Small intestine (tissue), 16 donors: ENCODE measurements at places on chromosomes 3 and 15. TPM values are rescaled to one million over a fixed set of nuclear protein-coding genes. Genes with fewer than 3 reads are reported as not detected.

Gene ZBTB11
- 6.7 TPM for polyA plus RNA-seq

Gene SEMA3F
- polyA plus RNA-seq = 3.0 TPM

Gene P4HTM
- polyA plus RNA-seq = 40.9 TPM

Gene WDR93
- polyA plus RNA-seq = 0.09 TPM

Gene MORC1
- not detected for polyA plus RNA-seq

Gene KCNAB1
- polyA plus RNA-seq = not detected

Gene EFCAB12
- polyA plus RNA-seq = 0.27 TPM

Gene TP63
- 0.03 TPM for polyA plus RNA-seq

Gene GOLGA8G
- not detected for polyA plus RNA-seq

Gene PARP15
- polyA plus RNA-seq = 1.1 TPM

Gene CIAO2A
- polyA plus RNA-seq = 259 TPM

Gene CGGBP1
- 72.2 TPM for polyA plus RNA-seq

Gene MYRIP
- 4.1 TPM for polyA plus RNA-seq

Gene GASK1A
- 0.45 TPM for polyA plus RNA-seq

Gene ADGRG7
- 90.1 TPM for polyA plus RNA-seq

Gene TGM5
- not detected for polyA plus RNA-seq

Gene DAZL
- 0.01 TPM for polyA plus RNA-seq

Gene CISH
- polyA plus RNA-seq = 7.8 TPM

Gene PTPRG
- polyA plus RNA-seq = 0.81 TPM

Gene IREB2
- 63.6 TPM for polyA plus RNA-seq

Gene CHST14
- 11.3 TPM for polyA plus RNA-seq

Gene CCDC39
- not detected for polyA plus RNA-seq

Gene HIGD2B
- polyA plus RNA-seq = 0.04 TPM
